ENCODE measurements at places on chromosomes 12 and 14.

DNA sequence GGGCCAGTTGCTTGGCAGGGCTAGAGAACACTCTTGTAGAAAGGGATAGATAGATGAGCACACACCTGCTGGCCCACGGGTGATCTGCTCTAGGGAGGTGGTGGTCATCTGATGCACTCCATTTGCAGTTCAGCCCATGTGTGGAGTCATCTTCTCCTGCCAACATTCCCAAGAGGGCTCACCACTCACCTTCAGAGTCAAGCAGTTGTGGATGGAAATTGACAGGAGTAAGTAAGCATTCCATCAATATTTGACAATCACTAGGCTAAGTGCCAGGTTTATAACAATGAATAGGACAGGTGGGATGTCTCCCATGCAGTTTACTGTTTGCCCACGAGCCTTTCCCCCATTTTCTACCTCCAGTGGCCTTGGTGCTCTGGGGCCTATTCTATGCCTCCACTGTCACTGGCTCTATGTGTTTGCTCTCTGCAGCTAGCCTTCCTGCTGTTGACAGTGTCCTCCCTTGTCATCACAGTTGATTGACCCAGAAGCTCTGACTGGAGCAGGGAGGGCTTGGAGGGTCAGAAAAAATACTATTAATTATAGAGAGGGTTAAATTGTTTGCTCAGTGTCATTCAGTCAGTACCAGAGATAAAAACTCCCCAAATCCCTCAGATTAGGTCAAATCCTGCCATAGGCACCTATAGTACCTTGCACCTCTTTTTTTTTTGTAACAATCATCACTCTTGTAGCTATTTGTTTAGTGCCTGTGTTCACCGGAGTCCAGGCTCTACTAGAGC lies 134.6 kb upstream of the PZP start:
- DNase-seq = no peak

DNA sequence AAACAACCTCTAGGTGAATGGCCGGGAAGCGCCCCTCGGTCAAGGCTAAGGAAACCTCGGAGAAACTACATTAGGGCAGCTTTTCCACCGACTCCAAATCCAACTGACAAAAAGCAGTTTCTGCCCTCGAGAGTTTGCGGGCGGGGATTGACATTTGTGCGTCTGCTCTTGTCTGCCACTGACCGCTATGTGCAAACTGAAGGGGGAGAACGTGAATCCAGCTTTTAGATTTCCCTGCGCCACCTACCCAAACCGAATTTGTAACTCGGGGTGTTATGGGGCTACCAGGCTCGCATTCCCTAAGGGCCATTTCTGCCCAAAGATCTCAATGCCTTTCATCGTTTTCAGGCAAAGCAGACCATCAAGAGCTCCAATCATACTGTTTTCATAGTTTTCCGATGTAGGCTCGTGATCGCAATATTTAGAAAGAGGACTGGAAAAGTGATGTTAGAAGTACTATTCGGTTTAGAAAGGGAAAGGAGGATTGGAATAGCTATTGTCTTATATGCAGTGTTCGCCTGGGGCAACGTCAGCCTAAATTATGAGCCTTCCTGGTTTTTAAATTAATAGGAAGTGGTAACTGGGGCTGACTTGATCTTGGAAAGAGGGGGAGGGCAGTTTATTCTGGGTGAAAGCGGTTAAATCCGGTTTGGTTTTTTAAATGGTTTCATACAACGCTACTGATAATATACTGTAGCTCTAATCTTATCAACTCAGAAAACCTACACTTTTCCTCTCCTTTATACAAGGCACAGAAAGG lies 45.4 kb downstream of the BCAT1 start:
- DNase-seq = no peak

DNA sequence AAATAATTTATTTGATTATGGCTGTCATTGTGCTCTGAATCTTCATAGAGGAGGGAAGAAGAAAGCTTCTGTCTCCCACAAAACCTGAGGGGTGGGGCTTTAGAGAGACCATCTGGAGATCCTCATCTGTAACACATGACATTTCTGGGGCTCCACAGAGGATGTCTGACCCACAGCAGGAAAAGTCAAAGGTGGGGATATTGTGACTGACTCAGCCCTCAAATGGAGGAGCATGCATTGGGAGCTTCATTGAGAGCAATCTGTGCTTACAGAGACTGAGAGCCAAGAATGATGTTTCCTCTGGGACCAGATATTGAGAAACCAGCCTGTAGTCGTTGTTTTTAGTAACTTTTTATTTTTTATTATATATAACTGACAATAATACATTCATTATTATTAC lies 158.7 kb downstream of the SYT1 start:
- DNase-seq = no peak

DNA sequence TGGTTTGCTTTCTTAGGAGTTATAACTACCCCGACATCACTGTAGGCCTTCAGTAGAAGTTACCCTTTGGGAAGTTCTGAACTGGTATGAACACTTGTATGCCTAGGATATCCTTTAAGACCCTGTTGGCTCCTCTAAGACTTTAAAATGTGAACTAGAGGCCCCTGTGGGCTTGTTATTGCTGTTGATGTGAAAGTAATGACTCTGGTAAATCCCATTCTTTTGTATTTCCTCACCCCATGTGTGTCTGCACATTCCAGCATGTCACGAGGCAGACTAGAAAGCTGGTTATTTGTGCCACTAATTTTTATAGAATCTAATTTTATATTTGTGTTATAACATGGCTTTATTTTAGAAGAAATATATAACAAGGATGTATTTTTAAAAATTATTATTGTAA lies 48.9 kb downstream of the SERPINA10 start:
- DNase-seq = no peak

GRCh38 chr12:49741882-49742620 lies 694 bp downstream of the TMBIM6 start:
- peak; percentile 84 for DNase-seq

GRCh38 chr14:68789821-68790643 lies 2.8 kb downstream of the ZFP36L1 start:
- DNase-seq = no peak

GRCh38 chr12:31217356-31218130 lies 108.4 kb downstream of the SINHCAF start:
- no peak for DNase-seq

- no peak for DNase-seq
Observed at GRCh38 chr12:2320841-2321240, 268.1 kb downstream of the CACNA1C start.

DNA sequence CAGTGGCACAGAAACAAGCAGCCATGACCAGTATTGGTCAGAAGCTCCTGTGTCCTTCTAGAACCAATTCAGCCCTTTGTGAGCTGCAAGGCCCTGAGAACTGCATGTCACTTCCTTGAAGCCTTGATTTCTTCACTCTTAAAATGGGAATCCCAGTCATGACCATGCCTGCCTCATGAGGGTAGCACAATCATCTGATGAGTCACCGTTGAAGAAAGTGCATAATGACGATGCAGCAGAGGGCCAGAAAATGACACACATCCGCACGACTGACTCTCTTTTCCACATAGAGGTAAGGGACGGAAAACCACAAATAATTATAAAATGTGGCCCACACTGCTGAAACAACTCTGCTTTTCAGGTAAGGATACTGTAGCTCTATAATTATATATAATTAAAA lies 777.4 kb downstream of the BCL11B start:
- DNase-seq = no peak

DNA sequence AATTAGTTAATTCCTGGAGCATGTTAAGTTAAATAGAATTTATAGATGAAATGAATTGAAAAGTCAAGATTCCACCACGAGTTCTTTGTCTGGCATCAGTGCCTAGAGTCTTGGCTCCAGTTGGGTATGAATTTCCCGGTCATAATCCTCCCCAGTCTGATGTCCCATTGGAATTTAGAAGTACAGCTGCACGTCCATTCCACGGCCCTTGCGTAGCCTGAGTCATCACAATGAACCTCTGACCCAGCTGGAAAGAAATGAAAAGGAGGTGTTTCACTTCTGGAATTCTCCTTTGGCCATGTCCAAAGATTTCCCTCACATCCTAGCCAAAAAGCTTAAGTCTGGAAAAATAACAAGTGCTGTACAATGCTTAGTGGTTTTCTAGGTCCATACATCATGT lies 122.7 kb downstream of the KICS2 start:
- no peak for DNase-seq

DNA sequence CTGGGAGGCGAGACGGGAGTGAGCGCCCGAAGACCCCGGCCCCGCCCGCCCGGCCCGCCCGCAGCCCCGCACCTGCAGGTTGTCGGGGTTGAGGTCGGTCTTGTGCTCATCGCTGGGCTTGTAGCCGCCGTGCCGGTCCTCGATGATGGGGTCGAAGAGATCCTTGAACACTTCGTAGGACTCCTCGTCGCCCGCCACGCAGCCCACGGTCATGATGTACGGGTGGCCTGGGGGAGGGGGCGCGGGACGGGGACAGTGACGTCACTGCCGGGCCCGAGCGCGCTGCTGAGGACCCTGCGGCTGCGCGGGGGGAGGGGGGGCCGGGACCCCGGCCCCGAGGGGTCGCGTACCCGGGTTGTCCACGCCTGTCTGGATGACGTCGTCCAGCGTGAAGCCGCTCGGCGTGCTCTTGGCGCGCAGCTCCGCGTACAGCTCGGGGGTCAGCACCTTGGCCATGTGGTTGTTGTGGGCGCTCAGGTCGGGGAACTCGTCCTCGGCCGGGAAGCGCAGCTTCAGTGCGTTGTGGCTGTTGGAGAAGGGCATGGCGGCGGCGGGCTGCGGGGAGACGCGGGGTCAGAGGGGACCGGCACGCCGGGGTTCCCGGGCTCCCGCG lies 573 bp downstream of the CKB start:
- no peak for DNase-seq

DNA sequence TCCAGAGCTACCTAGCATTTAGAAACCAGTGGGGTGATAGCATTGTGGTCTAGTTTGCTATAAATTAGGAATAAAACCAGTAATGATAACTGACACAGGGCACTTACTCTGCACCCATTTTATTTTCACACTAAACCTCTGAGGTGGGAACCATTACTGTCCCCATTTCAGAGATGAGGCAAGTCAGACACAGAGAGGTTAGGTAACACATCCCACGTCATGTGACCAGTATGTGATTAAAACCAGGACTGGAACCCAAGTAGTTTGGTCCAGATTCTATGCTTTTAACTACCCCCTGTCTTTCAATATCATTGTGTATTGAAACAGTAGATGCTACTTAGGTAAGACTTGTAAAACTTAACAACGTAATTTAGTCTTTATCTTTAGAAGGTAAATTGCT lies 110.2 kb downstream of the PLXNC1 start:
- DNase-seq = no peak

DNA sequence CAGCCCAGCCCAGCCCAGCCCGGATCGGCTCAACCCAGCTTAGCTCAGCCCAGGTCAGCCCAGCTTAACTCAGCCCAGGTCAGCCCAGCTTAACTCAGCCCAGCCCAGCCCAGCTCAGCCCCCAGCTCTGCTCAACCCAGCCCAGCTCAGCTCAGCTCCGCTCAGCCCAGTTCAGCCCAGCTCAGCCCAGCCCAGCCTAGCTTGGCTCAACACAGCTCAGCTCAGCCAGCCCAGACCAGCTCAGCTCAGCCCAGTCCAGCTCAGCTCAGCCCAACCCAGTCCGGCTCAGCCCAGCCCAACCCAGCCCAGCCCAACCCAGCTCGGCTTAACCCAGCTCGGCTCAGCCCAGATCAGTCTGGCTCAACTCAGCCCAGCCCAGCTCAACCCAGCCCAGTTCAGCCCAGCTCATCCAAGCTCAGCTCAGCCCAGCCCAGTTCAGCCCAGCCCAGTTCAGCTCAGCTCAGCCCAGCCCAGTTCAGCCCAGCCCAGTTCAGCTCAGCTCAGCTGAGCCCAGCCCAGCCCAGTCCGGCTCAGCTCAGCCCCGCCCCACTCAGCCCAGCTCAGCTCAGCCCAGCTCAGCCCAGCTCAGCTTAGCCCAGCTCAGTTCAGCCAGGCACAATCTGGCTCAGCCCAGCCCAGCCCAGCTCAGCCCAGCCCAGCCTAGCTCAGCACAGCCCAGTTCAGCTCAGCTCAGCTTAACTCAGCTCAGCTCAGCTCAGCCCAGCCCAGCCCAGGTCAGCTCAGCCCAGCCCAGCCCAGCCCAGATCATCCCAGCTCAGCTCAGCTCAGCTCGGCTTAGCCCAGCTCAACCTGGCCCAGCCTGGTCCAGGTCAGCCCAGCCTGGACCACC lies 331.7 kb downstream of the TMEM121 start:
- no peak for DNase-seq

DNA sequence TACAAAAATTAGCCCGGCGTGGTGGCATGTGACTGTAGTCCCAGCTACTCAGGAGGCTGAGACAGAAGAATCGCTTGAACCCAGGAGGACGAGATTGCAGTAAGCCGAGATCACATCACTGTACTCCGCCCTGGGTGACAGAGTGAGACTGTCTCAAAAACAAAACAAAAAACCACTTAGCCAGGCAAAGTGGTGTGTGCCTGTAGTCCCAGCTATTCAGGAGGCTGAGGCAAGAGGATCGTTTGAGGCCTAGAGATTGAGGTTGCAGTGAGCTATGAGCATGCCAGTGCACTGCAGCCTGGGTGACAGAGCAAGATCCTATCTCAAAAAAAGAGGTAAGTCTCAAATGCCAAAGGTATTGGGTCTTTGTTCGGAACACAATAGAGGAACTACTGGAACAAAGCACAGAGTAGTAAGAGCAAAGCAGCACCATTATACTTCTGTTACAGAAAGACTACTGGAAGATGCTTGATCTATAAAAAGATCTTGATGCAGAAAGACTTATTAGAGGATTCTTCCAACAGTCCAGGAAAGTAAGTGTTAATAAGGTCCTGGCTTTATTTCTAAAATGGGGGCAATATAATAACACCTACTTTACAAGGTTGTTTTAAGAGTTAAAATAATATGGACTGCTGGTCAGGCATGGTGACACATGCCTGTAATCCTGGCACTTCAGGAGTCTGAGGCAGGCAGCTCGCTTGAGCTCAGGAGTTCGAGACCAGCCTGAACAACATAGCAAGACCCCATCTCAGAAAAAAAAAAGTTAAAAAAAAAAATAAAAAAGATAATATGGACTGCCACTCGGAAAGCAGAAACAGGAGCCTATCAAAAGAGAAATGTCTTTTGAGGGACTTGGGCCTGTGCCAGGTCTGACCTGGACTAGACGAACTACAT lies 29.9 kb downstream of the BTBD7 start:
- no peak for DNase-seq

All from stimulated activated naive B cell treated with anti-CD40 and anti-IgM and Interleukin-4, amounts not matched to agents 10 μg/mL and 1 μg/mL and 100 μg/mL, for 72 hours (primary cell).